PC-9 (cell line): ENCODE measurements at places on chromosomes 4 and X.
A peak's percentile ranks its signal among the peaks of the same experiment; 100 is the strongest.

DNA sequence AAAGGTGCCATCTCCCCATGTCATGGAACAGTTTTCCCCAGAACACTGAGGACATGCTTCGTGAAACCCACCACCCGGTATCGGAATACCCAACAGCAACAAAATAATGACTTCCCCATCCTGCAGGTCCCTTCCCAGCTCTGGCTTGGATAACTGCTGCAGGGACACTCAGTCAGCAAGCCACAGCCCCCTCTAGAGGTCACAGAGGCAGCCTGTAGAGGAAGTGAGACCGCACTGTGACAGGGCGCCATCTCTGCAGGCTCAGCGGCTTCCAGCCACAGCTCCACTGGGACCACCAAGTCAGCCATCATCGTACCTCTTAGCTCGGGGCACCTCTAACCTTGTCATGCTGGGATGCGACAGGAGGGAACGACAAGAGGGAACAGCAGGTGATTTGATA lies 315.9 kb downstream of the LDB2 start:
- DNase-seq = peak; percentile 1

GRCh38 chr4:168409089-168409801 lies 71.0 kb downstream of the DDX60L start:
- DNase-seq = no peak

DNA sequence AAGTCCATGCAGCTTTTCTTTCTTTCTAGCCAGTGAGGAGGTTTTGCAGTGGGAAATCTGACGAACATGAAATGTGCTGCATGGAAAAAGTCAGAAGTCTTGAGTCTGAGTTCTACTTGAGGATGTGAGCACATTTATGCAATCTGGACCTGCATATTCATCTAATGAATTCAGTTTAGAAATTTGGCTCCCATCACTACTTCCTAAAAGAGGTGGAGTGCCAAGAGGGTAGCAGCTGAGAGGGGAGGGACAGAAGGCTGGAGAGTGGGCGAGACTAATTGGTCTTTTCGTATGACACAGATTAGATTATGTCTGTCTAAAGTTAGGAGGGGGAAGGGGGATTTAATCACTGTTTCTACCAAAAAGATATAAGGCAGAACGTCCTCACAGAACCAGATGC lies 535.9 kb downstream of the IQCM start:
- no peak for DNase-seq

DNA sequence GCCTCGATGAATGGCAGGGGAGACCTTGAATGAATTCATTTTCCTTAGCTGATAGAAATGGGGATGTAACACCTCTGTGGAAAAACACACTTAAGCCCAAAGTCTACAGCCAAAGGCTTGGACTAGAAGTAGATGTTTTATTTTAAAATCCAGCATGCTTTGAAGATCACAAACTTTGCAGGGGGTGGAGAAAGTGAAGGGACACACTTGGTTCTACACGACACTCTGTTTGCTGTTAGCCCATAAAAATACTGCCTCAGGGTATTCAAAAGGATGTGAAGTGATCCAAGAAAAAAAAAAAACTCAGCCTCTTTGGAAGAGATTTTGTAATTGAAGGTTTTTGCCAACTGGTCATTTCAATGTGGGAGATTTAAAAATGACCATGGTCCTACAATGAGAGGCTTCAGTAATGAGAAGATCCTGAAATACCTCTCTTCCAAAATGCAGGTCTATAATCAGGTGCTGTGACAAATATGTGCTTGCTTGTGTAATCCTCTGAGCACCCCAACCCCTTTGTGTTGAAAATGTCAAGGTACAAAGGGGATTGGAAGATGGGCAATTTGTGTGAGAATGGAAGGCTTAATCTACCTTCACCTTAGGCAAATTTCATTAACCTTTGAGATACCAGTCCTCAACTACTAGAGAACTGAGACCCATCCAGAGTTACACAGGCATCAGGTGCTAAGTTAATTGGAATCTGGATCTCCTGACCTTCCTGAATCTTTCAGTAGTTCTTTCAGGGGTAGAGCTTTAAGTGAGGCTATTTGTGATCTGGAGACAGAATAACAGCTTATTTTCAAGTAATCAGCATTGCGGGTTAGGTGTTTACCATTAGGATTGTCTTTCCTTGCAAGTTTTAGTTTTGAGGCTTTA lies 82.5 kb downstream of the HS6ST2 start:
- no peak for DNase-seq

- DNase-seq = no peak
Observed at GRCh38 chr4:176849076-176849475, 56.4 kb upstream of the VEGFC start.

GRCh38 chr4:152460488-152460887 lies 75.4 kb downstream of the FBXW7 start:
- DNase-seq = no peak

DNA sequence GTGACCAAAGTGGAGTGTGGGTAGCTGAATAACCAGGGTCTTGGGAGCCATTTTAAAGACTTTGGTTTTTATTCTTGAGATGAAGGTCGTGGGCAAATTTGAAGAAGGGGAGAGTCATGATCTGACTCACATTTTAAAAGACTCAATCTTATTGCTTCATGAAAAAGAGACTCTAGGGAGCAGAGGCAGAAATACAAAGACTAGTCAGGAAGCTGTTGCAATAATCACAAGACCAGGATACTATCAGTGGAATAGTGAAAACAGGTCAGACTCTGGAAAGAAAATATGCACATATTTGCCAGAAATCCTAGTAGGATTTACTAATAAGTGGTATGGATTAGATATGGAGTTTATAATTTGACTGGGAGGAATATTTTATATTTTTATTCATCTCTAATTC lies 448.4 kb downstream of the RAPGEF2 start:
- no peak for DNase-seq

DNA sequence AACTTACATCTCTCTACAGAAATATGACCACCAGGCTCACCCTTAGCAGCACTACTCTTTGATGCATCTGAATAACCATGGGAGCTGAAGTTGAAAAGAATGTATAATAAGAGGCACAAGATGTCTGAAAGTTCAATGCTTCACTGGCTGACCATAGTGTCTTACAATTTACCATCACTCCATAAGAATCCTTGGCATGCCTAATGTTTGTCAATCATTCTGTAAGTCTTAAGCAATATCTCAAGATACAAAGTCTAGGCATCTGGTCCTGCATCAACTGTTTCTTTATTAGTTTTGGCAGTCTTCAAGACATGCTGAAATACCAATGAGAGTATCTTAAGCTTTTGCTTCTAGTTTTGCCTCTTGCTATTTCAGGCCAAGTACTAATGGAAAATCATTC lies 755.5 kb downstream of the STIM2 start:
- DNase-seq = no peak
